ENCODE measurements at places on chromosomes 2 and 18.

DNA sequence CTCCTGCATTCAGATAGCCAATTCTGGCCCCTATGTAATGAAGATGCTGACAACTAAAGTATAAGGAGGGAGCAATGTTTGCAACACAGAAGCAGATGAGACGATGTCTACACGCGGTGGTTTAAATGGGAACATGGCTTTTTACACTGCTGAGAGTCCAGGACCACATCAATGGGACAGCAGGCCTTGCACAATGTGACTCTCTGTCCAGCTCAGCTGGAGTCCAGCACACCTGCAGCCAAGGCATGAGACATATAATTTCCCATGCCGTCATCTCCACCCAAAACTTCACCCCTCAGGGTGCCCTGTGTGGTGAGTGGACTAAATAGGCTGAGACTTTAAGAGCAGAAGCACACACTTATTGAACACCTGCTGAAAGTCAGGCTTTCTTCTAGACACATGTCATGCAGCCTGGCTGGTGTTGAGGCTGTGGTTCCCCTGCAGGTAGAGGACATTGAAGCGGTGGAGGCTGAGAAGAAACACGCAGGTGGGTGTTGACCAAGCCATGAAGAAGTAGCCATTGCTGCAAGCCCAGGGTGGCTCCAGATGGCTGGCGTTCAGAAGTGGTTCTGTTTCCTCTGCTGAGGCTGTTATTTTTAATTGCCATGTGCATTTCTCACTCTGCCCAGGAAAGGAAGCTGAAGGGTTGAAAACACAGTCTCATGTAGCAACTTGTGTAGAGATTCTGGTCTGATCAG, 345.6 kb downstream of the MYCN start:
- no peak for DNase-seq

DNA sequence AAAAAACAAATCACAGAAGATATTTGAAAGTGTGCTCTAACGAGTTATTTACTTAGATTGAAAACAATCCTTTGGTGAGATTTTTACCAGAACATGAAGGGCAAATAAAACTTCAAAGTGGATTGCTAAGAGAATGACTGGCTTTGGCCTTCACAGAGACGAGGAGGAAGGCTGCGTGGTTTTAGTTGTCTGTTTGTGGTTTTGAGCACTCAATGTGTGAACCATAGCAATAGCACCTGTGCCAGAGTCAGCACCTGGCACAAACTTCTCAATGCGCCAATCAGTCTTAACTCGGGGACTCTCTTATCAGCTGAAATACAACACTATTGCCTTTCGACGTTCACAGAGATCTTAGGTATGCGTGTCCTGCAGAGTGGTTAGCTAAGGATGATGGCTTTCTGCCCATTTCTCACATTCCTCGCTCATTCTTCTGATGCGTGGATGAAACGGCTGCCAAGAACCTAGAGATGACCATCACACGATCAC, 70.0 kb downstream of the MBP start:
- no peak for DNase-seq

DNA sequence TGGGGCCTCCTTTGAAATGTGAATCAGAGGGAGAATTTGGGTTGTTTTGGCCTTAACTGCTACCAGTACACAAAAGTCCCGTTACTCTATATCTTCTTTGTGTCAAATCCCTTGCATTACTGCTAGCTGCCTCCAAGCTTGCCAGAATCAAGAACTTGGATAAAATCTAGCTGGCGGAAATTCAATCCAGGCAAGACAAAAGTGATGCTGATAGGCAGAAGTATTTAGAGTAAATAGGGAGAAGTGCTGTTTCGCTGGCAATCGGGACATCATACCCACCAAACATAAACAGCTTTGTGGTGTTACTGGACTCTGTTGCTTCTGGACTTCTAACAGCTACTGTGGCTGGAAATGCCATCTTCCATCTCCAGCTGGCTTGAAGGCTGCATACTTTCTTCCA, 2.5 kb downstream of the IFIH1 start:
- DNase-seq: no peak

- no peak for DNase-seq
Measured at GRCh38 chr2:3280197-3280596, 97.4 kb downstream of the EIPR1 start.

DNA sequence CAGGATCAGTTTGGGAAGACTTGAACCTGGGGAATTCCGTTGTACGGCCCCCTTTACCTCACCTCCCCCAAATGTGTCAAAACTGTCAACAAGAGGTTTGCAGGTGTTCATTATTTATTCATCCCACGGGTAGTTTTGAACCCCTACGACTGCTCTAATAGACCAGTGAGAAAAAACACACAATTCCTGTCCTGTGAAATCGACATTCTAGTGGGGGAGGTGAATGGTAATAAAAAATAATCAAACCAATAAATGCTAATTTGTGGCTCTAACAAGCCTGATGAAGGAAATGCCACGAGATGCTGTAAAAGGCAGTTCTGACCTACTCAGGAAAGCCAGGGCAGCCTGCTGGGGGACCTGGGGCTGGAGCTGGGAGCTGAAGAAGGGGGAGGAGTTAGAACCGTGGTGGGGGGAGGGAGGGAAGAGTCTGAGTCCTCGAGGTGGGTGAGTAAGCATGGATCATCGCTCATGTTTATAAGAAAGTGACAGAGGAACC, 463 bp upstream of the DNAJB2 start:
- no peak for DNase-seq

- DNase-seq: no peak
Measured at GRCh38 chr18:32891130-32891529, 118.3 kb upstream of the KLHL14 start.

DNA sequence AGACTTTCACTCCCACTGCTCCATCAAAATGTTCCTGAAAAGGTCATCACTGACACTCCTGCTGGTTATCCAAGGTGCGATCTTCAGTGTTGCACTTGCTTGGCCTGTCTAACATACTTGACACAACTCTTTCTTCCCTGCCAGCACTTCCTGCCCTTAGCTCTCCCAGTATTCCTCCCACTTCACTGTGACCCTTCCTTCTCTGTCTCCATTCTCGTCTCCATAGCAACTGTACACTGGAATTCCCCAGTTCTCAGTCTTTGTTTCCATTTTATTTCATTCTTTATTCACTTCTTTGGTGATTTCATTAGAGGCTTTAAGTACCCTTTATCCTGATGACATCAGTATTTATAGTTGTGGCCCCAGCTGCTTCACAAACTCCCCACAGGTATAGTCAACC, 333.0 kb downstream of the IRS1 start:
- DNase-seq: no peak

- no peak for DNase-seq
Measured at GRCh38 chr2:31137211-31138036, 816 bp downstream of the GALNT14 start.

- DNase-seq: no peak
Measured at GRCh38 chr2:216792222-216793021, 67.4 kb downstream of the TNP1 start.

- DNase-seq: no peak
Measured at GRCh38 chr2:72515696-72516095, 310.1 kb downstream of the EXOC6B start.

GRCh38 chr18:74804677-74805076, 207.0 kb downstream of the ZNF407 start:
- DNase-seq: no peak

DNA sequence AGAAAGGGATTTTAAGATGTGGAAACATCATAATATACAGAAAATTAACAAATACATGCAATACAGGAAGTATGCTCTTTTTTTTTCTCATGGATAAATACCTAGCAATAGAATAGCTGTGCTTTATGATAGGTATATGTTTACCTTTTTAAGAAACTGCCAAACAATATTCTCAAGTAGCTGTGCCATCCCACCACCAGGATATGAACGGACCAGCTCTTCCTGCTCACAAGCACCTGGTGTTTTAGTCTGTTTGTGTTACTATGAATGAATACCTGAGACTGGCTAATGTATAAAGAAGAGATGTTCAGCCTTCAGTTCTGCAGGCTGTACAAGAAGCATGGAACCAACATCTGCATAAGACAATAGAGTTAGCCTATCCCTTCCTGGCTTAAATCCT, 19.9 kb upstream of the UGT1A8 start:
- no peak for DNase-seq

- no peak for DNase-seq
Measured at GRCh38 chr2:96152304-96153161, 7.3 kb upstream of the DUSP2 start.

DNA sequence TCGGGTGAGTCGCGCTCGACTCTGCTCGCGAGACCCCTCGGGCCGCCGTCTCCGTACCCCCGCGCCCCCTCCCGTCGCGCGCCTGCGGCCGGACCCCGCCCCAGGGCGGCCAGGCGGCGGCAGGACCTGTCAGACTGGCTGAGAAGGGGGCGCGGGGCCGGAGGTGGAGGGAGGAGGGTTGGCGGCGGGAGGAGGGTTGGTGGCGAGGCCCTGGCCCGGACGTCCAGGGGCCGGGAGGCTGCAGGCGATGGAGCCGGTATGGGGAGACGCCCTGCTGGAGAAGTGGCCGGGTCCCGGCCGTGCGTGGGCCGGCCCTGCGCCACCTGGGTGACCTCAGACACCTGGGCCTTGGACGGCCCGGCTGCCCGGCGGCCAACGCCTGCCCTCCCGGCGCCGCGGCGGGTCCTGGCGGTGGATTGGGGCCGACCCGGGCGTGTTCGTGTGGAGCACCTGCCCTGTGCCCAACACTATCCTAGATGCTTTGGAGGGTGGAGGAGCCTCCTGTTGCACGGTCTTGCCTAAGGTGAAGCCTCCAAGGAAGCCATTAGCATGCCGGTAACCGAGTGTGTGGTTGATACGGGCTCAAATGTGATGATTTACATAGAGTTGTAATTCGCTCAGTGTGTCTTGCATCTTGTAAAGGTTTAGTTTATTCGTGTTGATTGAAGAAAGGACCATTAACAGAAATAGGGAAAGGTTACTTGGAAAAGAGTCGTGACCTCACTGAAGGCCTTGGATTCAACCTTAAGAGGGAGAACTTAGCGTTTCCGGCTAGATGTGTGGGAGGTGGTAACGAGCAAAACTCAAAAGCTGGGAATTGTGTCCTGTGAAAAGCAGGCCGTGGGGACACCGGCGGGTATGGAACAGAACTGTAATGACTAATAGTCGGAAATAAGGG, 550 bp downstream of the MYL12B start:
- DNase-seq: no peak

DNA sequence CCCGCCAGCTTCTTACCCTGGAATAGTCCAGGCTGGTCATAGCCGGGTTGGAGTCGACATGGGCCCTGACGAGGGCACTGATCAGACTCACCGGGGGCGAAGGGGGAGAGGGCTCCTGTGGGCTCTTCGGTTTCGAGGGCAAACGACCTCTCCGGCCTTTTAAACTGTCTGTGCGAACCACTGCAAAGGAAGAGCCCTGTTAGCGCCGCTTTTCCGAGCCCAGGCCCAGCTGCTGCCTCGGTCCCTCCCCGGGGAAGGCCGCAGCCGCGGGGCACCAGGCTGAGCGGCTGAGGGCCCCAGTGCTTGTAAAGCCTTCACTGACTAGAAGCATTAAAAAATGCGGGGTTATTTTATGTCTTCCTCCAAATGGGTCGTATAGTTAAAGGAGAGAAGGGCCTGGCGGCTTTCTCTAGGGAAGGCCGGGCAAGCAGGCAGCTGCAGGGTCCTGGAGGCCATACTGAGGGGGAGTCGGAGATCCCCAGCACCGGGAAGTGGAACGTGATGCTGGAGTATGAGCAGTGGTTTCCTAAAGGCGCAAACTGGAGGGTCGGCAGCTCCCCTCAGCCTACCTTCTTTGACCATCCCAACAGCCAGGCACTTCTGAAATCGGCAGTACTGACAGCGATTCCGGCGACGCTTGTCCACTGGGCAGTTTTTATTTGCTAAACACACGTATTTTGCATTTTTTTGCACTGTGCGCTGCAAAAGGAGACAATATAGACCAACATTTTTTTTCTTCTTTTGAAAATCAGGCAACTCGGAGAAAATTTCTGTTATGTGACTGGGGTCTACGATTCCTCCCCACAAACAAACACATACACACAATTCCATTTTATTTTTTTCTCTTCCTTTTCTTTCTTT, 4.5 kb downstream of the NR4A2 start:
- DNase-seq: no peak

- no peak for DNase-seq
Measured at GRCh38 chr2:60818272-60818671, 62.2 kb downstream of the PAPOLG start.

DNA sequence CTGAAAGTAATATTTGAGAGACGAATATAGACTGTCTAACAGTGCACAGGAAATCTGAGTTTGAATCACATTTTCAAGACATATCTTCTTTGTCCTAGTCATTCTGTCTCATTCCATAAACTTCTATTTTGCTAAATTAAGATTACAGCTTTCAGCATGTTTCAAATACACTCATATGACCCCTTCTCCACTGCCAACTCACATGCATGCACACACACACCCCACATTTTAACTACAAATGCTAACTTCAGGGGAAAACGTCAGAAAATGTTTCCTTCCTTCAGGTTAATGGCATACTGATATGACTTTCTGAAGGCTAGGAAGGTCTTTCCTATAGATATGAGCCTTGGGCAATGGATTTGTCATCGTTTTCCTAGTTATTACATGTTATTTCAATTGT, 373.7 kb downstream of the RBM43 start:
- no peak for DNase-seq

DNA sequence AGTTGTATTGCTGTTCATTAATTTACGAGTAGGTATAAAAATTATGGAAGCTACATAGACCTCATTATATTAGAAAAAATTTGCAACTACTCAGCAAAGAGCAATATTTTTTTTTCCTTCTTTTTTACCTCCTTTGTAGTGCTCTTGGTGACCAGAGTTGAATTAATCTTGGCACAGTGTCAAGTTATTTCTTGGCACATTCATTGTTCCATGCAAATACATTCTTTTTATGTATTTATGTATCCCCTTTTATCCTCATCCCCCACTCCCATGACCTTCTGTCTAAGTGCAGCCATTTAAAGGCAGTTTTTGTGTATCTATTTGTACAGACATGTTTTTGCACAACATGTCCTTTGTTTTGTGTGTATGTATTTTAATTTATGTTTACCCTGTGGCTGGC, 224.5 kb downstream of the CCDC102B start:
- DNase-seq: no peak

DNA sequence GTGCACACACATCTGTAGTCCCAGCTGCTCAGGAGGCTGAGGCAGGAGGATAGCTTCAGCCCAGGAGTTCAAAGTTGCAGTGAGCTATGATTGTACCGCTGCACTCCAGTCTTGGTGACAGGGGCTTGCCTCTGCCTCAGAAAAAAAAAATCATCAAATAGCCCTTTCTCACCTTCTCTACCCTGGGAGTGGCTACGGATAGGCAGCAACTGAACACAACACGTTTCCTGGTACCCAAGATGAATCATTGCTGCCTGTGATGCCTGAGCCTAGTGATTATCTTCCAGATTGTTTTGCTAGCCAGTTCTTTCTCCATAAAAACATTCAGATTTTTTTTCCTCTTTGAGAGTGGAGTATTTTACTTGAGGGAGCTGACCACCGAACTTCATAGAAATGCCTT, 13.5 kb downstream of the INPP4A start:
- no peak for DNase-seq

GRCh38 chr2:44753552-44754285, 187.8 kb upstream of the SIX3 start:
- DNase-seq: no peak

GRCh38 chr2:175187378-175187777, 5.9 kb upstream of the ATP5MC3 start:
- no peak for DNase-seq
